ENCODE measurements at places on chromosomes 13 and 19.

DNA sequence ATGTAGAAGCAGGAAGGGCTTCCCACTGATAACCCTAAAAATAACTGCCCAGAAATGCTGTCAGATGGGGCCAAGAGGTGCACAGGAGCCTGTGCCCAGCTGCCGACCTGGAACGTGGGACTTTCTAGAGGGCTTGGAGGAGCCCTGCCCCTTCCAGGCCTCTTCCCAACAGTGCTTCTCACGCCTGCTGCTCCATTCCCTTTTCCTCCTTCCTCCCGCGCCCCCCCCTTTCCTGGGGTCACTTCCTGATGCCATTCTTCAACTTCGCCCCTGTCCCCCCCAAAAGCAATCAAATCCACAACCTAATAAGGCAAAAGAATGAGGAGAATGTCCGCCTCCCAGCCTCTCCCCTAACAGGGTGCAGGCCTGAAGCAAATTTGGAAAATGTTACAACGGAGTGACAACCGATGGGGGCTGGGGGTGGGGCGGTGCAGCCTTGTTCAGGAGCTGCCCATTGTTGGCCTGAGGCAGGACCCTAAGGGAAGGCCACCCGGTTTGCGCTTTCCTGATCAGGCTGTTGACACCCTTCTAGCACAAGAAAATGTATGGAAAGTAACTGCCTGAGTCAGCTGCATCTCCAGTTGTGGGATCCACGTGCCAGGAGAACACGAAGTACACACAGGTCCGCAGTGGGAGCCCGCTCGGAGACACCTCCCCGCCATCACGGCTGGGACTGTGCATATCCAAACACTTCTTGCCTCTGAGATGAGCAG, 18.7 kb downstream of the ACTN4 start:
- no peak for DNase-seq

DNA sequence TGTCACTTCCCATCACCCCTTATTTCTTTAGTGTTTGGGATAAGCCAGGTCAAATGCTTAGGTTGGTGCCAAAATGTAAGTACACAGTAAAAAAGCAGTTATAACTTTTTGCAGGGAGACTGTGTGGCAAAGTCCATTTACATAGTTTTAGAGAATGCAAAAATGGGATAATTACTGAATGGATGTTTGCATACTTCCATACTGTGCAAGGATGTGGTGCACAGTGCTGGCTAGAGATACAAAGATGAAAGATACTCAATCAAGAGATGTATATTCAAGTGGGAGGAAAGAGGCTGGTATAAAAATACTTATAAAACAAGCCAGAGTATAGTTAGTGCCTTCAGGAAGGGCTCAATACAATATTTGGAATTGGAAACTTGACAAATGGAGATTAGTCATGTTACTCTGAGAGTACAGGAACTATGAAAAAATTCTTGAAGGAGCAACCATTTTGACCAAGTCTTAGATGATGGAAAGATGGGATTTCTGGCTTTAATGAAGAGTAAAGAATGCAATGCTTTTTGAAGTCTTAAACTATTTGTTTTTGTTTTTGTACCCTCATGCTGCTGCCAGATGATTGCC, 8.0 kb downstream of the PDS5B start:
- no peak for DNase-seq

- no peak for DNase-seq
Observed at GRCh38 chr13:30366088-30366487, 56.2 kb upstream of the UBE2L5 start.

- no peak for DNase-seq
Observed at GRCh38 chr13:110499621-110500281, 61.8 kb downstream of the RAB20 start.

DNA sequence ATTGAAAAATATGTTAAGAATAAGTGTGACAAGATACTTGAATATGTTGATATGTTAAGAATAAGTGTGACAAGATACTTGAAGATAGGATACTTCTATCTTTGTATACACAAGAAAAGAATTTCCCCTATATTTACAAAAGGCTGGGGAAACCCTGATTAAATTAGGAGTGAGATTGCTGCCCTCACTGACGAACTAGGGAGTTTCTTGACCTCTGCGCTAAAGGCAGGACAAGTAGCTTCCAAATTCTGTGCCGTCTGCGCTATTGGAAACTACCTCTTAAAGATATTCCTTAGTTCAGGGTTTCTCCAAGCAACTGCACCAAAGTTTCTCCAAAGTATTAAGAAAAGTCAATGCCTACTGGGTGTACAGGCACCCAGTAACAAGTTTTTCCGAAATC, 730 bp downstream of the ZNF260 start:
- DNase-seq = no peak

DNA sequence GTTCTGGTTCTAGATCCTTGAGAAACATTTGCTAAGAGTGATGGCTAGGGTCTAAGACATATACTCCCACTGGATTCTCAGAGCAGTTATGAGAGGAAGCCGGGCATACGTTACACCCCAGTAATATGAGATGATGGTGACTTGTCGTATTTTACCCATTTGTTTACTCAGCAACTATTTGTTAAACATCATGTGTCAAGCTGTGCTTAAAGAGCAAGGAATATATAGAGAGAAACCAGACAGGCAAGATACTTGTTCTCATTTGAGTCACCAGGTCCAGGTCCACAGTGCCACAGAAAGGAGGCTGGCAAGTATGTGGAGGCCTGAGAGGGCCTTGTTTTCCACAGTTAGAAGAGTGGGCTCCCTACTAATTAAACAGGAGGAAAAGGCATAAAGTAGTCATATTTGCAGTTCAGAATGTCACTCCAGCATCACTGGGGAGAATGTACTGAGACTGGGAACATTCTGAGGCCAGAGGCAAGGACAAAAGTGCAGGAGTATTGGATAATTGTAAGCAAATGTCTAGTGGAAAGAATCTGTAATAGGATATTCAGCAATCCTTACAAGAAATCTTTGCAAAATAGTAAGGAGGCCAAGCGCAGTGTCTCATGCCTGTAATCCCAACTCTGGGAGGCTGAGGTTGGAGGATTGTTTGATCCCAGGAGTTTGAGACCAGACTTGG, 142.2 kb downstream of the IRS2 start:
- DNase-seq = no peak

- no peak for DNase-seq
Observed at GRCh38 chr13:112639521-112639920, 50.3 kb upstream of the ATP11A start.

GRCh38 chr13:44231786-44232516, 141.7 kb upstream of the SERP2 start:
- no peak for DNase-seq

- no peak for DNase-seq
Observed at GRCh38 chr13:23748109-23748990, 140.8 kb downstream of the MIPEP start.

DNA sequence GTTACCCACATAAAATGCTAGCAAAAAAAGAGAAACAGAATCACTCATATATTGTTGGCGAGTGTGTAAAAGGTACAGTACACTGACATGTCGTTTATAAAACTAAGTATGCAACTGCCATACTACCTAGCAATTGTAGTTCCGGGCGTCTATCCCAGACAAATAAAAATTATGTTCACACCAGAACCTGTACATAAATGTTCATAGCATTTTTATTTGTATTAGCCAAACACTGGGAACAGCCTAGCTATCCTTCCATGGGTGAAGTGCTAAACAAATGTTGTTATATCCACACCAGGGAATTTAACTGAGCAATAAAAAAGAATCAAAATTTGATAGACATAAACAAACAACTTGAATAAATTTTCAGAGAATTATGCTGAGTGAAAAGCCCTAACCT, 28.9 kb upstream of the POSTN start:
- DNase-seq = no peak

GRCh38 chr13:85729296-85729695, 69.9 kb downstream of the SLITRK6 start:
- no peak for DNase-seq

- no peak for DNase-seq
Observed at GRCh38 chr19:33654840-33655508, 33.2 kb downstream of the CHST8 start.

- DNase-seq = peak; percentile 87
Observed at GRCh38 chr19:14440049-14440448, 6.9 kb downstream of the PKN1 start.

- no peak for DNase-seq
Observed at GRCh38 chr19:34244611-34245299, 9.6 kb upstream of the GARRE1 start.

DNA sequence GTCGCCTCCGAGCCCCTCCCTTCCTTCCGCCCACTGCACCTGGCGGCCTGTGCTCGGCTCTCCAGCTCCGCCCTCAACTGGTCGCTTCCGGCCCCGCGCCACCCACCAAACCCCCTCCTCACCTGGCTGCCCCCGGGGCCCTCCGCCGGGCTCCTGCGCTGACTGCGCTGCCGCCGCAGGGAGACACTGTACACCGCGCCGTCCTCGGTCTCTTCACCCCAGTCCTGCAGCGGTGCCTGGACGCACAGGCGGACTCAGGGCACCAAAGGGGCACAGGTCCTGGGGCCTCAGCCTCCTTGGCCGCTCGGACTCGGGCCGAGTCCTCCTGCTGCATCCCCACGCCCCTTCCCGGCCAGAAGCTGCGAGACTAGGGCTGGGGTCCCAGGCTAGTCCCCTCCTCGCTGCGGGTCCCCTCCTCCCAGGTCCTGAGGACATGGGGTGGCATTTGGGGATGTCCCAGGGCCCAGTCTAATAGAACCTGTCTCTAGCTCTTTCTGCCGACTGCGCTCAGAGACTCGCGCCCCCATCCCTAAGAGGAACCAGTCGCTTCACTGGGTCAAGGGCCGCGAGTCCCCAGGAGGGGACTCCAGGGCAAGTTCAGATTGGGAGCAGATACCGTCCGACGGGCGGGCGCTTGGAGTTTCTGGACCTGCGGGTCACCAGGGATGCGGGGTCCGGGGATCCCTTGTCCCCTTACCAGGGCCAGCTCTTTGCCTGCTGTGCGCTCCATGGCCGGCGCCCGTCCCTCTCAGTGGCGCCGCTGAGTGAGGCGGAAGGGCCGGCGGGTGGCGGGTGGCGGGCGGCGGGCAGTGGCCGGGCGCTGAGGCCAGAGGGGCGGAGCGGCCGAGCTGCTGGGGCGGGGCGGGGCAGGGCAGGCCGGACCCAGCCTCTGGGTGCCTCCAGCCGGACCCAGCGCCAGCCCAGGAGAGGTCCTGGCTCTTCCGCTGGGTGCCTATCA, at the start of gene RGL3:
Gene RGL3, minus strand, starts transcription at position 766 of the 958 bp plus-strand sequence. Its CDS starts 36 bp downstream, at position 730.
- no peak for DNase-seq

DNA sequence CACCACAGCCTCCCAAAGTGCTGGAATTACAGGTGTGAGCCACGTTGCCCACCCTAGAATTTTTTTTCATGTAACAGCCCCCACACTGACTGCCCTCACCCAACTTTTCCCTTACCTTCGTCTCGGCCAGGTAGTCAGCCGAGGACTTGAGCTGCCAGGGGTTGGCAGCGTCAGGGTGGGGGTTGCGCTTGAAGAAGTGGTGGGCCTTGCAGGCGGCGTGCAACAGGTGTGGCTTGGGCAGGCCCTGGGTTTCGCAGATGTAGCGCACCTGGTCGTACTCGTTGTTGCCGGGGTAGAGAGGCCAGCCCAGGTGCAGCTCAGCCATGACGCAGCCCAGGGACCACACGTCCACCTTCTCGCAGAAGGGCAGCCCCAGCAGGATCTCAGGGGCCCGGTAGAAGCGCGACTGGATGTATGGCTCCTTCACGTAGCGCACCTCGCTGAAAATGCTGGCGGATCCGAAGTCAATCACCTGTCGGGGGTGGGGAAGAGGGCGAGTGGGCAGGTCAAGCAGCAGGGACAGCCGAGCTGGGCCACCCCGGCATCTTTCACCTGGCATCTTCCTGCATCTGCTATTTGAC, 6.2 kb downstream of the HIPK4 start:
- DNase-seq = no peak

DNA sequence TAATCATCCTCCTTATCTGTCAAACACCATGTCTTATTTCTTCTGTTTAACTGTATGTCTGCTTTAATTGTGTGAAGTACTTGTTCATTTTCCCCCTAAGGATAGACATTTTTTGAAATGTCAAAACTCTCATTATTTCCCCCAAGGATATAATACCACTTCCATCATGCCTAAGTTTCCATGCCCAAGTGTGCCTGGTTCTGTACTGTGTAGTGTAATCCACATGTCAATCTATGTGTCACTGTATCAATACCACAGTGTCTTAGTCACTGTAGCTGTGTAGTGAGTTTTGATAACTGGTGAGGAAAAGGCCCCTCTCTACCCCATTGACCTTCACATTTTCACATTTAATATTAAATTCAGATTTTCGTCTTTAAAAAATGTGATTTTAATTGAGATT, 1265.5 kb downstream of the PCDH9 start:
- DNase-seq = no peak

DNA sequence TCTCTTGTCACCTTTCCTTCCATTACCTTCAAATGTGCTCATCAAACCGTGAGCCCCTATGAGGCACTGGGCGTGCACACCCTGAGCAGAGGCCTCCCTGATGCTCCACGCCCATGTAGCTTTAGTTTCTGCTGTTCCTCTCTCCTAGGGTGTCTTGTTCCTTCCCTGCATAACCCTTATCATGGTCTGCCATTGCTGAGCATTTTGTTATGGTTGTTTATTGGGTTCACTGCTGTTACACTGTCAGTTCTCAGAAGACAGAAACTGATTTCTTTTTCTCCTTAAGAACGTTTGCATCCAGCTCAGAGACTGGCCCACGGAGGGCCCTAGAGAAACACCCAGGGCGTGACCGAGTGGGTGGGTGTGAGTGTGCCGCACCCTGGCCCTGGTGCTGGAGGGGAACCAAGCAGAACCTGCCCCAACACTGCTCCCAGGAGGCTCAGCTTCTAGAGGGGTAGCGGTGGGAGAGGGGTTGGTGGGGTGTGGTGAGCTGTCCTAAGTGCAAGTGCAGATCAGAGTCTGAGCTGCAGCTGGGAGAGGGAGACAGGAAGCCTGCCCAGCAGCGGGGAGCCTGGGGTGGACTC, 61.4 kb upstream of the URI1 start:
- DNase-seq = no peak

- DNase-seq = no peak
Observed at GRCh38 chr19:45107621-45108150, 14.7 kb downstream of the PPP1R37 start.

- DNase-seq = no peak
Observed at GRCh38 chr13:76942363-76942762, 5.9 kb upstream of the ACOD1 start.

- DNase-seq = no peak
Observed at GRCh38 chr13:19590423-19590822, 29.1 kb upstream of the TPTE2 start.

DNA sequence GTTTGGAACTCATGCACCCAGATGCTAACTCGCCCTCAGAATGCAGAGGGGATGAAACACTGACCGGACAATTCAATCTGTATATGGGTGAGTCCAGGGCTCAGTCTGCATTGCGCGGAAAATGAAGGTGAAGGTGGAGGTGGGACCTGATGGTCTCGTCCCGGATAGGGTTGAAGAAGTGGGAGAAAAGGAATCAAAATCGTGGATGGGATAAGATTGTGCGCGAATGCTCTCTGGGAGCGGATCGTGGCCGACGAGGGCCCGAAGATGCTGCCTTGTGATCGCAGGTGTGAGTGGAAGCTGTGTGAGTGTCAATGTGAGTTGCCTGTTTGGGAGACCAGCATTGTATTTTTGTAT, 594 bp upstream of the ZNF850 start:
- DNase-seq = no peak

GRCh38 chr19:45637890-45638667, 1.1 kb downstream of the EML2 start:
- DNase-seq = no peak

All from activated CD4-positive, alpha-beta T cell treated with anti-CD3 and anti-CD28 coated beads, Interleukin-2, amount 50 U/mL, for 16 hours (primary cell).